ENCODE measurements at places on chromosomes 1 and 21.

- DNase-seq, result no peak
Measured at GRCh38 chr1:108881369-108881768, 4.6 kb downstream of the GPSM2 start.

- no peak for DNase-seq
Measured at GRCh38 chr21:43195121-43196021, 26.6 kb downstream of the CRYAA start.

DNA sequence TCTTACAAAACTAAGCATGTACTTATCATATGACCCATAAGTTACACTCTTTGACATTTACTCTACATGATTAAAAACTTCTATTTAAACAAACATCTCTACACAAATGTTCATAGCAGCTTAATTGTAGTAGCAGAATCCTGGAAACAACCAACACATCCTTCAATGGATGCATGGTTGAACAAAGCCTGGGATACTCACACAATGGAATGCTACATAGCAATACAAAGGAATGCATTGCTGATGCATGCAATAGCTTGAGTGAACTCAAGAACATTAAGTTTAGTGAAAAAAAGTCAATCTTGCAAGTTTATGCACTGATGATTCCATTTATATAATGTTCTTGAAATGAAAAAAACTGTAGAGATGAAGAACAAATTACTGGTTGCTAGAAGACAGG, 686.9 kb downstream of the LRRIQ3 start:
- DNase-seq, result no peak

DNA sequence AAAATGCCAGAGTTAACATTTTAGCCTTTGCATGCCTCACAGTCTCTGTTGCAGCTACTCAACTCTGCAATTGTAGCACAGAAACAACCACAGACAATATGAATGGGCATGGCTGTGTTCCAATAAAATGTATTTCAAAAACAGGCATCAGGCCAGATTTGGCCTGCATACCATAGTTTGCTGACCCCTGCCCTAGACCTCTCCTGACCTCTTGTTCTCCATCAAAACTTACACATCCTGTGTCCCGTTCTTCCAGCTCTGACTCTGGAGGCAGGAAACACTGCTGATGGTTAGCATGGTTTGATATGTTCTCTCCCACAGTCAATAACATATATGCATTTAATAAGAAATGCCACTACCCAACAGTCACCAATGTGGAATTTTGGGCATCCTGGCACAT, 138.6 kb downstream of the LMX1A start:
- no peak for DNase-seq

Measured in CD4-positive, alpha-beta T cell treated with Interleukin-17A for 1 hour (primary cell).